SIG-M5 (cell line): ENCODE measurements at places on chromosomes 7 and 10.

GRCh38 chr10:96683065-96683464, 37.2 kb downstream of the PIK3AP1 start:
- no peak for DNase-seq

DNA sequence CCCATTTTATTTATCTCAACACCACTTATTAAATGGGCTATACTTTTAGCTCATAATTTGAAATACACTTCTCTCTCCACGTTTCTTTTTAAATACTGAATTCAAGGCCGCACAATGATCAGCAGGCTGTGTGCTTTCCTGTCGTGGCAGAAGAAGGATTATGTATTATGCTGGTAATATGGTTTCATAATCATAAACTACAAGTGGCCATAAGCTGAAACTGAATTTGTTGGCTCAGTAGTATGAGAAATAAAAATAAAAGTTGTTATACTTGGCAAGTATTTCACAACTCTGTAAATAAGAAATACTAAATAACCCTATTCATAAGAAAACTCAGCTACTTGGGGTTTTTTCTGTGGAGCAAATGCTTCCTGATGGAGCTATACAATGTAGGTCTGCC, 313.6 kb downstream of the DOCK4 start:
- DNase-seq = no peak

DNA sequence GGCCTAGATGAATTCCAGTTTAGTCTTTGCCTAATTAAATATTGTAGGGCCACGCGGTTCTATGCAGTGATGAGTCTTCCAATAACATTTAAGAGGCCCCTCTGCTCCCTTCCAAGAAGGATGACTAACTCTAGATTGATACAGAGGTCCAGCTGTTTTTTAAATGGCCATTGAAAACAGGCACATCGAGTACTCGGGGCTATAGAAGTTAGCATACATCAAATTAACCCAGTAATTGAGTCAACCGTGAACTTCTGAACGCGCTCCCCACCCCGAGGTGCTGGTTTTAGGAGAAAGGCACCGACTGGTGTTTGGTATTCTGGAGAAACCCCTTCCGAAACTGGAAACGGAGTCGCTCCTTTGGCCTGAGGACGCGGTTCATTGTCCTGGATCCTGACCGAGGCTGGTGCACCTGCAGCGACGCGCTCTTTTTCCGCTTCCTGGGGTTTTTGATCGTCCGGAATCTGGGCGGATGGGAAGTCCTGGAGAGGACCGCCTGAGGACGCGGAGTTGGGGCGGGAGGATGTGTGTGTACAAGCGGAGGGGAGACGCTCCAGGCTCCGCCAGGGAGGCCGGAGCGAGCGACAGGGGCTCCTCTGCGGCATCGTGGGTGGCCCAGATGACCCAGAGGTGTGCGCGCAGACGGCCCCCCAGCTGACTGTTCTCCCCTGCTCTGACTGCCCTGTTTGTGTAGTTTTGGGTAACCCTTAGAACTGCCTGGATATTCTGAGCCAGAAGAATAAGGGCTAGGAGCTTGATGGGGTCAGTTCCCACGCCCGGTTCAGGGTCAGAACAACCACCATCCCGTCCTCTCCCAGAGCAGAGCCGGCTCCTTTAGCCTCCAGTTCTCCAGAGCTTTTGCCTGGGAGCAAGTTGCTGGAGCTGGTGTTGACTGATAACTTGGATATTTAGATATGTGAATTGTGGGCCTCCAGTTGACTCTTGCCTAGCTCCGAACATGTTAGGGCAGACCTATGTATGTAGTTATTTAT, 711 bp downstream of the FAM221A start:
- DNase-seq = no peak

- DNase-seq = no peak
These were observed 467.8 kb downstream of the ARL4A start for GRCh38 chr7:13155188-13155587.

- DNase-seq = no peak
These were observed 34.9 kb downstream of the ITGB1 start for GRCh38 chr10:32923134-32923533.

GRCh38 chr7:51113560-51113959, 203.0 kb downstream of the COBL start:
- DNase-seq = no peak

GRCh38 chr7:110856704-110857103, 234.2 kb upstream of the LRRN3 start:
- DNase-seq = no peak

DNA sequence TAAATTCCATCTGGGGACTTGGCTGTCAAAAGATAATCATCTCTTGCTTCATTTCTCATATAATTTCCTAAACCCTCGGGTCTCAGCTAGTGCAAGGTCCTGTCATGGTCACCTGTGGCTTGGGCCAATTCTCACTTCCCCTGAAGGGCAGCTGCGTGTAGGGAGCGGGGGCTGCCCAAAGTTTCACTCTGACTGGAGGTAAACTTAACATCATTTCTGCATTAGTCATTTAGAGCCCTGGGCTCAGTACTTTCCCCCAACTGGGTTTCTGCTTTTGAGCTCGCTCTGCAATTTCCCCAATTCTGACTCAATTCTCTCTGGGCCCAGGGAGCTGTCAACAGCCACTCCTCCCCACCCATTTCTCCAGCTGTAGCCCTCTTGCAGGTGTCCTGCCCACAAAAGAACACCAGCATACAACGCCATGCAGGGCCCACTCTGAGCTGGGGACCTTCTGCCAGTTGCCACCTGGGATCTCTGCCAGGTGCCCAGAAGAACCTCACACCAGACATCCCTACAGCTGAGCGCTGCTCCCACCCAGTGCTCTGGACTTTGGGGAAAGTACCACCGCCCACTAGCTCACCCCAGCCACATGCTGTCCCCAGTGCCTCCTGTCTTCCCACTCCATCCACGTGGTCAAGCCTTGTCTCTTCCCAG, 37.9 kb downstream of the VOPP1 start:
- DNase-seq = peak; percentile 80

DNA sequence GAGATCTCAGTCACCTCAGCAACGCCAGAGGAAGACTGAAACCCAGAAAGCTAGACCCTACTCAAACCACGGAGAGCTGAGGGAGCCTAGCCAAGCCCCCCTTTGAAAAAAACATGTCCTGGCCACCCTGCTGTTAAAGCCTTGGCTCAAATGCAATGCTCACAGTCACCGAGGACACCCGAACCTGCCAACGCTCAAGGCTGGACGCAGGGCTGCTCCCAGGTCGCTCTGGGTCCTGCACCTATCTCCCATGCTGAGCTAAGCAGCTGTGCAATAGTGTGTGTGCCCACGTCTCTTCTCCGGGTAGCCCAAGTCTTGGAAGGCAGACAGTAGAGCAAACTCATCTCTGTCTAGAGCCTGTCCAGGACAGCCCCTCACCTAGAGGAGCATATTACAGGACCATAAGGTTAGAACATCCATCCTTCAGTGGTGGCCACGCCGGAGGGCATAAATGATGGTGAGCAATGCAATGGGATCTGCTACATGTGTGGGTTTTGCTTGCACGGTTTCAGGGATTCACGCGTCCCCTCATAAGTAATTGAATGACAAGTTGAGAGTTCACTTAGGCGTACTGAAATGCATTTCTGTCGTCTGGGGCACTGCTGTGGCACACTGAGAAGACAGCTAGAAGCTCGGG, 94.2 kb upstream of the DDC start:
- DNase-seq = no peak

- no peak for DNase-seq
These were observed 405.0 kb upstream of the ZMIZ1 start for GRCh38 chr10:78663721-78664120.

GRCh38 chr10:122387572-122387971, 13.1 kb downstream of the PLEKHA1 start:
- DNase-seq = no peak

DNA sequence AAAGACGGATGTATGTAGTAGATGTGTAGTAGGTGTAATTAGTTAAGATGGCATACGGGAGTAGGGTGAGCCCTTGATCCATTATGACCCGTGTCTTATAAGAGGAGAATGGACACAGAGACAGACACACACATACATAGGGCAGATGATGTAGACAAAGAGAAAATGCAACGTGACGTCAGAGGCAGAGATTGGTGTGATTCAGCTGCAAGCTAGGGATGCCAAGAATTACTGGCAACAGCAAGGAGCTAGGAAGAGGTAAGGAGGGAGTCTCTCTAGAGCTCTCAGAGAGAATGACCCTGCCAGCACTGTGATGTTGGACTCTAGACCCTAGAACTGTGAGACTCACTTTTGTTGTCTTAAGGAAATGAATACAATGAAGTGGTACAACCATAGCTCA, 247.0 kb upstream of the HABP2 start:
- no peak for DNase-seq

DNA sequence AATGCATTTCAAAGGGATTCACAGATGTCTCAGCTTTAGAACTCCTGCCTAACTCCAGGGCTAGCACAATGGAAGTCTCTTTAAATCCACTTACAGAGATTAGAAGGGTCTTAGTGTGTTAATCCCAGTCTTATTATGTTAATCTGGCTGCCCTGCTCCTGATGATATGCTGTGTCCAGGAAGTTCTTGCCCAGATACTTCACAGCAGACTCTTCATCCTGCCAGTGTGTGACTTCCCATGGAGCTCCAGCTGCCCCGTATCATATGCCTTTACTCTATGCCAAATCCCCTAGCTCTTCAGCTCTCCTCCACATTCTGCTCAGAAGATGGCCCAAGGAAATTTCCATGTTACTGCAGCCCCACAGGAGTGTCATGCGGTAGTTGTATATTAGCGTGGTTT, 533.8 kb downstream of the GALNT17 start:
- no peak for DNase-seq

DNA sequence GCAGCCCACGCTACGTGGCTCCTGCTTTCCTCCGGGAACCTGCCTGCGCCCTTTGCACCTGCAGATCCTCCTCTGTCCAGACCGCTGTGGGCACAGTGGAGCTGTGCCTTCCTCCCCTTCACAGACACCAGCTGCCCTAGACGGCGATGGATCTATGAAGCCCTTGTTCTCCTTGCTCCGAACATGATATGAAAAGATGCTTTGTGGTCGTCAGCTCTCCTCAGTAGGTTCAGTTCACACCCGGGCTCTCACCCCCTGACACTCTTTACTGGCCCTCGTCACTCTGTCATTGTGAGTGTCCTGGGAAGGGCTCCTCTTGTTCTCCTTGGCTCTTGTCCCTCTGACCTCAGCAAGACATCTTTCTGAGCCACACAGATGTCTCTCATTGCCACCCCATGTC, 4.2 kb downstream of the ZNF488 start:
- no peak for DNase-seq

DNA sequence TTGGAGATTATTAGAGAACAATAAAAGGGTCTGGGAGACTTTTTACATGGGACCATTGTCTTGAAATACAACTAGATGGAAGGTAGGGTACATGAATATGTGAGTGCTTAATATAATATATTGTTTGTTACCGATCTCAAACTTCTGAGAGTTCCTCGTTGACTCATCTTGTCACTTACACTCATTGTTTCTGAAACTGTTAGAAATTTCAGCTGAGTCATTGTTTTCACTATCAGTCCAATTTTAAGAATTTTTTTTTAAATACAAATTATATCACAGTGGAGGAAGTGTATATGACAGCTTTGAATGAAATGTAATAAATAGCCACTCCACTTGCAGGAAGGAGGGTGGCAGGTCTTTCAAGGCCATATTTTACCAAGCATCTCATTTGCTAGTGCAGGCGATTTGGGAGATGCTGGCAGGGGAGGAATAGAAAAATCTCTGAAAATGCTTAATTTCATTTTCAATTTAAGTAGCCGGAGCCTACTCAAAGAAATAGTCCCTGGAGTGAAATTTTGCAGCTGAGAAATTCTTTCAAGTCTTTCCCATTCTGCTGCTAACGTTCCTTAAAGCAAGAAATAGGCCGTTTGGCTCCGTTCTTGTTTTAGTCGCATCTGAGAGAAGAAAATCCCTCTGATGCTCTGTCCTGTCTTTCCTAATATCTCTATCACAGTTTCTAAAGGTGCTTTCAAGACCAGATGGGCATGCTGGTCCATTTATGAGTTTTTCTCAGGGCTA, 1404.2 kb upstream of the CELF2 start:
- DNase-seq = no peak

DNA sequence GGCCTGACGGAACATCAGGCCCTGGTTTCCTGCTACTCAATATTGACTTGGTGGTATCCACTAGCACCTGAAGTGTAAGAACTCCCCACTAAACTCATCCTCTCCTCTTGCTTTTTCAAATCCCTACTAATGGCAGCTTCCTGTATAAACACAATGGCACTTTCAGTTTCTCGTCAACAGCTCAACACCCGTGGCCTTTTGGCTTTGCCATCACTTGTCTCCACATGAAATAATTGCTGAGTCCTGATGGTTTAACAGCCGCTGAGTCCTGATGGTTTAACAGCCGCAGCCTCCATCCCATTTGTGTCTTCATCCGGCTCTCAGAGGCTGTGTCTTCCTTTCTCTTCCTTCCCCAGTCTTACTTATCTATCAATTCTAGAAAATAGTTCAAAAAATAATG, 261.4 kb upstream of the PITRM1 start:
- no peak for DNase-seq

DNA sequence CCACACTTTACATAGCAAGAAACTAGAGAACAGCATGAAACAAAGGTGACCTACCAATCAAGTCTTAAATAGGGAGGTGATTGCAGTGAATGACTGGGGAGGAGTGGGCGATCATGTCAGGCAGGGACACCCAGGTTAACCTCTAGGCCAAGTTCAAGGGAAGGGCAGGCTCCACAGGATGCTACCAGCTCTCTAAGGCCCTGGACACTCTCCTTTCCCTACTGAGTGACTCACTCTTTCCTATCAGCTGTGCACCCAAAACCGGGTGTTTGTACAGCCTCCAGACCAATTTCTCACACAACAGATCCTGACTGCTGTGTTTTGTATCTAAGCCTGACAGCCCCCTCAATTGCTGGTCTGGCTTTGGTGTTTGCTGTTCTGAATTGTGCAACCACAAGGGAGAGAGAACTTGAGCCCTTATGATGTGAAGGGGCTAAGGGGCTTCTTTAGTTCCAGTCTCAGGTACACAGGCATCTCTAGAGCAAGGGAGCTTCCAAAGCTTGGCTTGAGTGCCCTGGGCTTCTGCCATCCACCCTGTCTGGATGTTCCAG, 107.8 kb downstream of the TBXAS1 start:
- DNase-seq = no peak

- no peak for DNase-seq
These were observed 19.4 kb downstream of the ENO4 start for GRCh38 chr10:116868722-116869121.

GRCh38 chr10:14603534-14604102, 171.1 kb downstream of the FAM107B start:
- DNase-seq = no peak

- no peak for DNase-seq
These were observed 22.6 kb upstream of the AMZ1 start for GRCh38 chr7:2665359-2665791.

DNA sequence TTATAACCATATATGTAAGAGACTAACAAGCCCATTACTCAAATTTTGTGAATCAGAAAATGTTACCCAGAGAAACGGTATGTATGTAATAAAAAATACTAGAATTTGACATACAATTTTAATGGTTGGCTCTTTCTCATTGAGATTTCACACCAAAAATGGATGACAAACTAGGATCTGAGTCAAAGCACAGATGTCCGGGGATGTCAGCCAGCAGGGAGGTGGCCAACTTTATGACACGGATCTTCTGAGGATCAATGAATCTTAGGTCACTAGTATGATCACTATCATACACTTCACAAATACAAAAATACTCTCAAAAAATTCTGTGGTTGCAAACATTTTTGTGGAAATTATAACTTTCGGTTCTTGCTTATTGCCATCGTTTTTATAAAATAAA, 173.5 kb upstream of the NFE2L3 start:
- DNase-seq = no peak

GRCh38 chr7:107138696-107139420, 29.9 kb upstream of the HBP1 start:
- DNase-seq = no peak
